T-helper 9 cell (primary cell): ENCODE measurements at places on chromosomes 6 and 20.

DNA sequence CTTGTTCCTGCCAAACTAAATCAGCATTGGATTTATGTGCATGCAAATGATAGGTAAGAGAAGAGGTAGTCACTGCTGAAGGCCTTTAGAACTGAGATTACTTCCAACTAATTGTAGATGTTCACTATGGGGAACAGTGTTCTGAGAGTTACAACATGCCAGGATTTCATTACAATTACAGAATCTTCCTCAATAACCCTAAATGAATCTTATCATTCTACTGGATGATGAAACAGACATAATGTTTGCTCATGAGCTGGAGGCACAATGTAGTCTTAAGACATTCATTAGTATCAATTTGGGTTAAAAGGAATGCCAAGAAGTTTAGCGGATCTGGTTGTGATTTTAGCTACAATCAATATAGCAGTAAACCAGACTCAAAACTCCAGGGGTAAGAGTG lies 248.9 kb upstream of the THEMIS start:
- DNase-seq = no peak

DNA sequence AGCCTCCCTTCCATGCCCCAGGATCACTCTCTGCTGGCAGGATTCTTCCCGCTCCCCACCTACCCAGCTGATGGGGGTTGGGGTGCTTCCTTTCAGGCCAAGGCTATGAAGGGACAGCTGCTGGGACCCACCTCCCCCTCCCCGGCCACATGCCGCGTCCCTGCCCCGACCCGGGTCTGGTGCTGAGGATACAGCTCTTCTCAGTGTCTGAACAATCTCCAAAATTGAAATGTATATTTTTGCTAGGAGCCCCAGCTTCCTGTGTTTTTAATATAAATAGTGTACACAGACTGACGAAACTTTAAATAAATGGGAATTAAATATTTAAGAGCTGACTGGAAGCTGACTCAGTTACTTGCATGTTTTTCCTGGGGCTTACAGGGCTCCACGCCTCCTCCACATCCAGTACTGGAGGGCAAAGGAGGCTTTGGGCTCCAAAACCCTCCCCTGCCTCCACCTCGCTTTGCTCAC lies 24.3 kb upstream of the FANCE start:
- DNase-seq = no peak

GRCh38 chr20:22924046-22924737 lies 110.9 kb upstream of the SSTR4 start:
- DNase-seq = no peak

GRCh38 chr6:135784507-135784906 lies 67.0 kb upstream of the PDE7B start:
- no peak for DNase-seq

GRCh38 chr6:152094992-152095592 lies 287.6 kb downstream of the ESR1 start:
- no peak for DNase-seq

DNA sequence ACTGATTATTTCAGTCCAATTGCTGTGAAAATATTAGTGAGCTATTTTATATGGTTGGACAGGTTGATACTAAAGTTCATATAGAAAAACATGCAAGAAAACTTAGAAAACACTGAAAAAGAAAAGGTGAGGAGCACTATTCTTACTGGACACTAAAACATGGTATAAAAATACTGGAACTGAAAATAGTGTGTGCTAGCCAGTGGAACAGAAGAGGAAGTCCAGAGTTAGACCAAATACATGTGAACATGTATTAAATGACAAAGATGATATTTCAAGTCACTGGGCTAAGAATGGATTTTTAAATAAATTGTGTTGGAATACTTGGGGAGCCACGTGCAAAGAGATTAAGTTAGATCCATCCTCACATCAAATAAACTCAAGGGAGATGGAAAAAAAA lies 218.5 kb downstream of the TMEM242 start:
- no peak for DNase-seq

- DNase-seq = no peak
Measured at GRCh38 chr20:42441864-42442331, 747.8 kb downstream of the PTPRT start.
